Pulmonary artery endothelial cell (primary cell): ENCODE measurements at places on chromosomes 3 and 15. TPM values are rescaled to one million over a fixed set of nuclear protein-coding genes. Genes with fewer than 3 reads are reported as not detected.

- no peak for DNase-seq
Measured at GRCh38 chr15:65268411-65268810, 18.3 kb downstream of the PARP16 start.

Gene SPATA12
- total RNA-seq, result 0.04 and 0.07 TPM in 2 replicates

Gene CAMKV
- under 0.01 and 0.04 TPM in 2 replicates for total RNA-seq

DNA sequence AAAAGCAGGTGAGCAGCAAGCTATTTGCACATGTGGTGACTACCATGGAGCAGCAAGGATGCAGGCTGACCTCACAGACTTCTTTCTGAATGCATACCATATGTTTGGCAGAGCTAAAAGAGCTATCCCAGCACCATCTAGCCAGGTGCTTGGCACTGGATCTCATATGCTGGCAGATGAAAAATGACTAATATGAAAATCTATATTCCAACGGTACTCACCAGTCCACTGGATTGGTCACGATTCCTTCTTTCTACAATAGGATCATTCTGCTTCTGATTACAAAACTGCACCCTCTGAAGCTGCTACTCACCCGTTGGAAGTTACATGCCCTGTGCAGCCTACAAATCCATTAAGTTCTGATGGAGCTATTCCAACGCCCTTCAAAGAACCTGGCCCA lies 714.3 kb upstream of the CFAP20DC start:
- no peak for DNase-seq

Gene CCDC51
- 17.3 and 20.7 TPM in 2 replicates for total RNA-seq

DNA sequence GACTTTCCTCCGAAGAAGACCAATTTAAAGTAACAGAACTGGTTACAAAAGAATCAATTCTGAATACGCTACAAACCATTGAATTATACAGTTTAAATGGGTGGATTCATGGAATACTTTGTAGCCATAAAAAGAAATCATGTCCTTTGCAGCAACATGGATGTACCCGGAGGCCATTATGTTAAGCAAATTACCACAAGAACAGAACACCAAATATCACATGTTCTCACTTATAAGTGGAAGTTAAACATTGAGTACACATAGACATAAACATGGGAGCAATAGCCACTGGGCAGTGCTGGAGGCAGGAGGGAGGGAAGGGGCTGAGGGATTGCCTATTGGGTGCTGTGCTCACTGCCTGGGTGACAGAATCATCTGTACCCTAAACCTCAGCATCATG lies 61.3 kb downstream of the EDEM1 start:
- DNase-seq, result no peak

- no peak for DNase-seq
Measured at GRCh38 chr3:42557854-42558253, 23.9 kb downstream of the SEC22C start.

GRCh38 chr15:74182131-74182530 lies 8.6 kb downstream of the ISLR start:
- no peak for DNase-seq

DNA sequence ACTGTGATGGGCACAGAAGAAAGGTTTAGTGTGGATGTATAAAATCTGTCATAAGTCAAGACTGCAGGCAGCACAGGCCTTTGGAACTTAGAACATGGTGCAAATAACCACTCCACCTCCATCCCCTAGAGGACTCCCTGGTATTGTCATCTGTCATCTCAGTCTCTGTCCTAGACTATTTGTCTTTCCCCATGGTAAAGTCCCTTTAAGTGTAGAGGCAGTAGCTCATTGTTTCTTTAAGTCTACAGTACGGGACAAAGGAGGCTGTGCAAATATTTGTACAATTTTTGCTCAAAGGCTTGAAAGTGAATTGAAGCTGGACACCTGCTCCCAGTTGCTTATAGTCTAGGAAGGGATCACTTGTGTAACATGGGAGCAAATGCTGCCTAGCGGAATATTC lies 3.2 kb upstream of the PXYLP1 start:
- DNase-seq, result no peak

Gene GP5
- total RNA-seq, result 0.07 TPM in 2 replicates

DNA sequence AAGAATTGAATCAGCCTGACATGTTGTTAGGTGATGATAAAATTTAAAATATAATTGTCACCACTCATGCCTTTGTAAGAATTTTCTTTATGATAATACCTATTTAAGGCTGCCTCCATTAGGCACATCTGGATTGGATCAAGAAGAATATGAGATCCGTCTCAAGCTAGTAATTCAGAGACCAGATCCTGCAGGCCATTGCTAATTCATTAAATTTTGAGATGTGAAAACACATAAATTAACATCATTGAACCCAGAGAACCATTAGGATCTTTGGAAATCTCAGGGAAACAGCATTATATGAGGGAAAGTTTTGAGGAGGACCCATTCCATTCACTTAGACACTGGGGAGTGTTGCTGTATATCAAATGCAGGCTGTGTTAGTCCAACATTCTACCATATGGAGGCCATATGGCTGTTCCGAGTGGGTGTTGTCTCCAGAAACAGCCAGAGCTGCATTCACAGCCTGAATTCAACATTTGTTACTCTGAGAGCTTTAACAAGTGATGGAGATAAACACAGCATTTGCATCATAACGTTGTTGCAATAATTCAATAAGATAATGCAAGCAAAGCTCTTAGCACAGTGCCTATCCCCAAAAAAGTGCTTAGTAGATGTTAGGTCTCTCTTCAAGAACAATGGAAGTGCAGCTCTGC lies 67.4 kb downstream of the DTWD1 start:
- DNase-seq, result no peak

DNA sequence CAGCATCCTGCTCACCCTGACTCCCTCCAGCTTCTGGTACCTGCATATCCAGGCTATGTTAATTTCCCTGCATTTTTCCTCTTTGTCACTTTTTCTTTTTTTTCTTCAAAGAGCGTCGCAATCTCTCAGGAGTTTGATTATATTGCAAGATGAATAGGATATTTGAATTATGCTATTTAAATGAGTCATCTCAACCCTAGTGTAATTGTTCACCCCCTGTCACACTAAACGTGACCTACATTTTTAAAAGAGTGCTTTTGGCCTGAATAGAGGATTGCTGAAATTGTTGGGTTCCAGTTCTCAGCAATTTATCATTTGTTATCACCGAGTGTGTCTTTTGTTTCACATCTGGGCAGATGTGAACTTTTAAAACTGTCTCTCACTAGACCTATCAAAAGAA lies 294.7 kb downstream of the SOX2 start:
- DNase-seq, result no peak

Gene ANKRD63
- total RNA-seq, result 0.20 TPM in 1 of 2 replicates, not detected in the other

Gene SNTN
- not detected in 2 replicates for total RNA-seq
